Osteoblast (primary cell): ENCODE measurements at places on chromosomes 3 and 15. TPM values are rescaled to one million over a fixed set of nuclear protein-coding genes. Genes with fewer than 3 reads are reported as not detected.

- DNase-seq: no peak
Observed at GRCh38 chr15:69755551-69756310, 303.1 kb downstream of the RPLP1 start.

DNA sequence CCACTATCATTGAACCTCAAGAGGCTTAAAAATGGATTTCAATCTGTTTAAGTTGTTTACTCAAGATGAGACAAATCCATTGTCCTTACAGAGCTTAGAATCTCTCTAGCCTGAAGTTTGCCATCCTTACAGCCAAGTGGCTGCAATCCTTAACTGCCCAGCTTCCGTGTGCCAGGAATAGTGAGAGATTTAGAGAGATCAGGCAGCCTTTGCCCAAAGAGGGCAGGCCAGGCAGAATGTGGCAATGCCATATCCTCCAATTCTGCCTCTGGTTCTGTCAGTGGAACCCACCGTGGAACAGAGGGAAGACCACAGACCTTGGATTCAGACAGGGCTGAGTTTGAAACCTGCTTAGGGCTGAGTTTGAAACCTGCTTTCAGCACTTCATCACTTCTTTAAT, 374.3 kb downstream of the VPS13C start:
- no peak for DNase-seq

Gene GADL1
- not detected in 2 replicates for total RNA-seq

Gene PLA2G4E
- not detected in 2 replicates for total RNA-seq

- no peak for DNase-seq
Observed at GRCh38 chr15:66846811-66847210, 144.8 kb downstream of the SMAD6 start.

- no peak for DNase-seq
Observed at GRCh38 chr3:81965696-81966095, 204.3 kb upstream of the GBE1 start.

GRCh38 chr15:66364944-66365528, 8.6 kb upstream of the TIPIN start:
- DNase-seq: no peak

Gene LINGO1
- under 0.01 and 1.1 TPM in 2 replicates for total RNA-seq

DNA sequence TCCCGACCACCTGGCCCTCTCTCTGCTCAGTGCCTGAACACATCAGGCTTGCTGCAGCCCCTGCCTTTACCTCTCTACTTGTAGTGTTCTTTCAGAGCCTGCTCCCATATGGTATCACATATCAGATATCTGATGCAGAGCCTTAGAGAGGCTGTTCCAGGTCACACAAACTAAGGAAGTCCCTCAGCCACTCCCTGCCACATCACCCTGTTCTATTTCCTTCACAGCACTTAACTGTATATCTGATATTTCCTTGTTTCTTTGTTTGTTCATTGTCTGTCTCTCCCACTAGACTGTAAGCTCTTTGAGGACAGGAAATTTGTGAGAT, 976 bp upstream of the ALDH1L1 start:
- DNase-seq: no peak

GRCh38 chr3:77242371-77242770, 202.5 kb downstream of the ROBO2 start:
- DNase-seq: no peak

DNA sequence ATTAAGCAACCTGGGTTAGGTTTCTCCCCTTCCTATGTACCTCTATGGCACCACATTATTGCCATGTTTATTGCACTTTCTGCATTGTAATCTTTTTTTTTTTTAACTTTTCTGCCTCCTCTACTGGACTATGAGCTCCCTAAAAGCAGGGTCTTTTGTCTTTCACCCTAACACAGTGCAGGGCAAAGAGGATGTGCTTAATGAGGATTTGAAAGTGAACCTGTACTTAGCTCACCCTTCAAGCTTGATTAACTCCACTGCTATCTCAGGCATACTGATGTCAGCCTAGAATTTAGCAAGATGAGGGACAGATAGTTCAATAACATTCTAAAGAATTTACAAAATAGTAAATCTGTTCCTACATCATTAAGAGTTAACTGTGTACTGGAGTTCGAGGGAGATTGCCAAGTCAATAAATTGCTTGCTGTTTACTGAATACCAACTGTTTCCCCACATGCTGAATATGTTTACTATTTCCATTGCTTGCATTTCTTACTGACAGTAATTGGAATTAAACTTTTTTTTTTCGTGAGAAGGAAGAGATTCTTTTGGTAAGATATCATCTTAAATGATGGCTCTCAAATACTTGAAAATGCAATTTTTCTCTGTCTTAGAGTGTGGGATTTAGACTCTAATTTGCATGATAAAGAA, 15.7 kb upstream of the PPARG start:
- no peak for DNase-seq
